Cerebellar nuclear complex (tissue), 1 donor: ENCODE measurements at places on chromosomes 12 and 14.

GRCh38 chr14:71602524-71602923, 329.7 kb upstream of the RGS6 start:
- no peak for DNase-seq

- DNase-seq, result no peak
These were observed 22.7 kb upstream of the PPP2R5C start for GRCh38 chr14:101738703-101739320.

- DNase-seq, result no peak
These were observed 4.3 kb upstream of the PPP2R5C start for GRCh38 chr14:101757064-101757838.

- DNase-seq, result no peak
These were observed 10.3 kb downstream of the CLMN start for GRCh38 chr14:95309261-95310051.

DNA sequence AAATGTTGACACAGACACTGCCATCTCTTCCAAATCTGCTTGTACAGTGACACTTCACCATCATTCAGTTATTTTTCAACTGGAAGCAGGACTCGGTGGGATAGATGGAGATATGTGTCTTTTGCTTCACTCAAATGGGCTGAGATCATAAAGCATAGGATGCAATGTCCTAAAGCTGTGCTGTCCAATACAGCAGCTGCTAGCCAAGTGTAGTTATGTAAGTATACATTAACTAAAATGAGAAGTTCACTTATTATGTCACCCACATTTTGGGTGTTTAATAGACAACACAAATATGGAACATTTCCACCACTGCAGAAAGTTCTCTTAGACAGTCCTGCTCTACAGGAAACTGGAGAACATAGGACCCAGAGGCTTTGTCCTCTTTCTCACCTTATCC, 43.6 kb downstream of the AREL1 start:
- DNase-seq, result no peak

DNA sequence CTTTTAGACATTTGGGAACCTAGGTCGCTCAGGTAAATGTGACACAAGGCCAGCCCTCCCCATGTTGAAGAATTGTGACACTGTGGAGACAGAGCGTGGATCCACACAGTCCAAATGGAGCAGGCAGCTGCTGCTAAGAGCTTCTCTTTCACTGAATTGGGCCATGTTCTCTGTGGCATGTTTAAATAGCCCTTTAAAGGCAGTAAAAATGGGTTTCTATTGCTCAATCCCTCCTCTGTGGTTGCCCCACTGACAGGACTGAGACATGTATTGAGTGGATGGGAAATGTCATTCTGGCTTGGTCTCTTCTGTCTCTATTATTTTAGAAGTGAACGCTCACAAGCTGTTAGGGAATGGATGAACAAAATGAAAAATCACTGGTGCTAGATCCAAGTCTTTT, 84.0 kb upstream of the PRICKLE1 start:
- no peak for DNase-seq

DNA sequence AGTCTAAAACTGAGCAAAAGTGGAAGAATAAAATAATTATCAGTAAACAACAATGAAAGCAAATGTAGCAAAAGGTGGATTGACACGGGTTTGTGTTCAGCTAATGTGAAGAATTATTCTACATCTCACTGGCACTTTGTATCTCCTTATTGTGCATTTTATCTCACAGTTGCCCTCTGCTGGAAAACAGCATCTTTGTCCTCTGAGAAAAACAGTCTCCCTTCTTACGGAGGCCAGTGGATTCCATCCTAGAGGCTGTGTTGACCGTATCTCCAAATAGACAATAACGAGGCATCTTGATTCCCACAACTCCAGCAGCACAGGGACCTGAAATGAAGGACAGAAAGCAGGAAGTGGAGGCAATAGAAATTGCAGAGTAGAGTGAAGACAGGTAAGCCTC, 51.3 kb upstream of the PLBD1 start:
- DNase-seq, result no peak

GRCh38 chr14:33792009-33792719, 158.7 kb downstream of the EGLN3 start:
- no peak for DNase-seq

GRCh38 chr14:29803045-29803444, 124.6 kb downstream of the PRKD1 start:
- no peak for DNase-seq

DNA sequence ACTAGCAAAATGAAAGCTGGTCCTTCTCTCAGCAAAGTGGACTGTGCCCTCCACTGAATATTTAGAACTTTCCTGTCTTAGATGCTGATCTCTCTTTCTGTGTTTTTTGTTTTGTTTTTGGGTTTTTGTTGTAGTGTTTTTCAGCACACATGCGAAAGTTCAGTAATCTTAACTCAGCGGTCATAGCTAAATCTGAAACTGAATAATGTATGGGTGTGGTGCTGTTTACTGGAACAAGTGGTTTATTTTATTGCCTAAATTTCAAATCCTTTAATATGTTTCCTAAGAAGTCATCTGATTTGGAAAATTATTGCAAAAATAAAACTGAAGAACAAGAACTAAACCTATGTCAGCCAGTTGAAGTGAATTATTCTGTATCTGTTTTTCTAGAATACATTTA, 116.0 kb upstream of the LRIG3 start:
- no peak for DNase-seq

DNA sequence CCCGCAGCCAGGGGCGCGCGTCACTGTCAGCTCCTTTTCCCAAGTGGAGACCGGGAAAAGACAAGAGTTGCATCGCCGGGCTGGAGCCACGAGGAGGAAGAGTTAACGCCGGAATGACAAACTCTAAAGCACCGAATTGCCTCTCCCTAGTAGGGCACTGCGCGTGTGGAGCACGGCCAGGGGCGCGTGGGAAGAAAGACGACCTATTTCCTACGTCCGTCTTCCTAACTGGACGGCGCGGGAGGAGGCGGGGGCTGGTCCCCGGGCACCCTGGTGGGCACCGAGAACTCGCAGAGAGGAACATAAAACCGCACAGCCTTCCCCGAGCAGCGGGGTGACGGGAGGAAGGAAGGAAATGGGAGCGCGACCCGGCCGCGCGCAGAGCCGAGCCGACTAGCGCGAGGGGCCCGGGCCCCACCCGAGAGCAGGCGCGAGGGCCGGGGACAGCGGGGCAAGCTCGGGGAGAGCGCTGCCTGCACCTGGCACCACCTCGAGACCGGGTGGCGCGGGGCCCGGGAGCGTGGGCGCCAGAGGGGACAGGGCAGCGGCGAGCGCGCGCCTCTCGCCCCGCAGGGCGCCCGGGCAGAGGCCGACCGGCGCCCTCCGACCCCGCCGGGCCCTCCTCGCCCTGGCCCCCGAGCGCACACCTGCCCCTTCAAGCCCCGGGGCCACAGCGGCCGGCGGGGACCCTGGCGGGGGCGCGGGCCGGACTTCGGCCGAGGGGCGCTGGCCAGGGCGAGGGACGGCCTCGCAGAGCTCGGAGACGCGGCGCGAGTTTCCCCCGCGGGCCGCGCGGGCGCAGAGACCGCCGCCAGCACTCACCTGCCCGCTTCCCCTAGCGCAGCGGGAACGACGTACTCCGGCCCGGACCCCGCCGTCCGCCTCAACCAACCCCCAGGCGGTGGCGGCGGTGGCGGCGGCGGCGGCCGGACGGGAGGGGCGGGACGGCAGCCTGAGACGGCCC, at the start of gene SETD3:
SETD3 (minus strand) TSS at position 954 of the 964 bp plus-strand sequence. CDS start 15,054 bp downstream, outside the sequence.
- no peak for DNase-seq

DNA sequence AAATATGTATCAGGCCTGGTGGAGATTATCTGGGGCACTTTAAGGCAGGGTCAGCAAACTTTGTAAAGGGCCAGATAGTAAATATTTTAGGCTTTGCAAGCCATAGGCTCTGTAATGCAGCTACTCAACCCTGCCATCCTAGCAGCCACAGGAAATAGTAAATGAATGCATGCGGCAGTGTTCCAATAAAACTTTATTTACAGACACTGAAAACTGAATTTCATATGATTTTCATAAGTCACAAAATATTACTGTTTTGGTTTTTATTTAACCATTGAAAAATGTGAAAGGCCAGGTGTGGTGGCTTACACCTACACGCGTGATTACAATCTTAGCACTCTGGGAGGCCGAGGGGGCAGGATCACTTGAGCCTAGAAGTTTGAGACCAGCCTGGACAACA, 3.2 kb upstream of the CAMKK2 start:
- no peak for DNase-seq

DNA sequence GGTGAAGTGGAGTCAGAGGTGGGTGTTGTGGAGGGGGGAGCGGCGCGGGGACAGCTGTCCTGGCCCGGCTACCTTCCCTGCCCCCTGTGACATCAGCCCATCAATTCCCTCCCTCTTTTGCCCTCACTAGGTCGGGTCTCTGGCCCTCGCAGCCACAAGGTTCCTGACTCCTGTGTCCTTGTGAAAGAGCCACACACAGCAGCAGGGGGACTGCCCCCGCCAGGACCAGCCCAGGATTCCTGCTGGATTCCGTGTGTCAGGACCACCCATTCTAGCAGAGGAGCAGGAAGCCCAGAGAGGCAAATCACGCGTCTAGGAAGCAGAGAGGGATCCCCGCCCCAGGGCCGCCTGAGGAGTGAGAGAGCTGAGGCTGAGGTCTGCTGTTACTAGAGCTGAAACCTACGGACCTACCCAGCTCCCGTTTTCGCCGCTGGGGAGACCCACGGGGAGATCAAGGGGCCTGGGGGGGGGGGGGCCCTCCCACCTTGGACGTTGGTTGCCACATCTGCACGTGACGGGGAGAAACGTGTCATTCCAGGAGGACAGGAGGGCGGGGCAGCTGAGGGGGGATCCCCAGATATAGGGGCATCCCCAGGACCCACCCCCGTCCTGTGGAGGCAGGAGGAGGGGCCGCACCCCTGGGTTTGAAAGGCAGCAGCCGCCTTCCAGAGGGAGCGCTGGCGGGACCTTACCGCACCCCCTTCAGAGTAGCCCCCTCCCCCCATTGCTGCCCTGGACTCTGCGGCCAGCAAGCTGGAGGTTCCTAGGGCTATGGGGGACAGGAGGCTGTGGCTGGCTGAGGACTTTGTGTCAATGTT, 12.5 kb upstream of the INF2 start:
- DNase-seq, result no peak

GRCh38 chr12:25421651-25422167, 131.4 kb downstream of the LMNTD1 start:
- DNase-seq, result no peak

GRCh38 chr12:127389923-127390322, 877.0 kb upstream of the TMEM132C start:
- DNase-seq, result no peak
